Urothelium cell line (cell line): ENCODE measurements at places on chromosomes 11 and 22.
A peak's percentile ranks its signal among the peaks of the same experiment; 100 is the strongest.

GRCh38 chr11:121892863-121893262 lies 223.2 kb downstream of the BLID start:
- no peak for DNase-seq

- DNase-seq, result no peak
These were observed 61.7 kb downstream of the FBXO7 start for GRCh38 chr22:32536352-32536751.

GRCh38 chr11:106763501-106763900 lies 254.8 kb downstream of the GUCY1A2 start:
- DNase-seq, result no peak

- no peak for DNase-seq
These were observed 9.2 kb downstream of the LRRC74B start for GRCh38 chr22:21054714-21055563.

DNA sequence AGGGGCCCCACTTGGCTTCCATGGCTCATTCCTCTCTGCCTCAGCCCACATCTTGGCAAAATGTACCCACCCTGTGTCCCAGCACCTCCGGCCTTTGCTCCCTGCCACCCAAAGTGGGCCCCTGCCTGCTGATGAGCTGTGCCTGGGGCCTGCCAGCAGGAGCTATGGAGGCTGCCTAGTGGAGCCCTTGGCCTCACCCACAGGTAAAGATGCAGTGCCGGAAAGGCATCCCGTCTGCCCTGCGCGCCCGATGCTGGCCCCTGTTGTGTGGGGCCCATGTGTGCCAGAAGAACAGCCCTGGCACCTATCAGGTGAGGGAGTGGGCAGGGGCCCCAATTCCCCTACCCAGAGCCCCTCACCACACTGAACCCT lies 1.3 kb downstream of the TBC1D10C start:
- DNase-seq, result no peak

- no peak for DNase-seq
These were observed 28.6 kb upstream of the APOL5 start for GRCh38 chr22:35688913-35689675.

DNA sequence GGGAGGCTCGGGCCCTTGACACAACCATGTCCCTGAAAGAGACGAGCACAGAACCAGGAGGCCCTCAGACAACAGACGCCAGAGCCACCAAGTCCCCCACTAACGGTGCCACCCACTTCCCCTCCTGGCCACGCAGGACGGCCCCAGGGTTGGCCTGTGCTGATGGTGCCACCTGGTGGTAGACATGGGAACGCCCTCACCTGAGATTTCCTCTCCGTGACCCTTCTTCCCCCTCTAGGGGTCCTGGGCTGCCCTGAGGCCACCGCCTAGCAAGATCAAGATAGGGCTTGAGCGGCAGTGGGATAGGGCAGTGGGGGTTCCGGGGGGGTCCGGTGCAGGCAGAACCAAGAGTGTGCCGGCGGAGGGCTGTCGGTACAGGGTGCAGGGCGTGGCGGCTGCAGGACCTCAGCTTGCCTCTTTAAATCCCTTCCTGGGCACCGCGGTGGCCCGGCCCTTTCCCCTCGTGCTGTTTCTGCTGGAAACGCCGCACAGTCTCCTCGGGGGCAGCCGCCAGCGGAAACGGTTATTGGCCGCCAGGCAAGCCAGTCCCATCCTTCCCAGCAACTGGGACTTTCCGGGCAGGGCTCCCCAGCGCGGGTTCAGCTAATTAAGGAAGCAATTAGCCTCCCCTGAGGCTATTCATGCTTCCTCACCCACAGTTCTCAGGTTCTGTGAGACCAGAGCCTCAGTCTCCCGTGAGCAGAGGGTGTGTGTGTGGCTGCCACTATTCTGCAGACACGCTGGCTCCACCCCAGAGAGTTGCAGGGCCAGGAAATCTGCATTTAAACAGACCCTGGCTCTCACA lies 5.5 kb upstream of the NFAM1 start:
- DNase-seq, result peak; percentile 84

- DNase-seq, result no peak
These were observed 78.8 kb downstream of the LIF start for GRCh38 chr22:30167734-30168133.

GRCh38 chr11:113949891-113950290 lies 25.0 kb upstream of the HTR3A start:
- DNase-seq, result no peak

DNA sequence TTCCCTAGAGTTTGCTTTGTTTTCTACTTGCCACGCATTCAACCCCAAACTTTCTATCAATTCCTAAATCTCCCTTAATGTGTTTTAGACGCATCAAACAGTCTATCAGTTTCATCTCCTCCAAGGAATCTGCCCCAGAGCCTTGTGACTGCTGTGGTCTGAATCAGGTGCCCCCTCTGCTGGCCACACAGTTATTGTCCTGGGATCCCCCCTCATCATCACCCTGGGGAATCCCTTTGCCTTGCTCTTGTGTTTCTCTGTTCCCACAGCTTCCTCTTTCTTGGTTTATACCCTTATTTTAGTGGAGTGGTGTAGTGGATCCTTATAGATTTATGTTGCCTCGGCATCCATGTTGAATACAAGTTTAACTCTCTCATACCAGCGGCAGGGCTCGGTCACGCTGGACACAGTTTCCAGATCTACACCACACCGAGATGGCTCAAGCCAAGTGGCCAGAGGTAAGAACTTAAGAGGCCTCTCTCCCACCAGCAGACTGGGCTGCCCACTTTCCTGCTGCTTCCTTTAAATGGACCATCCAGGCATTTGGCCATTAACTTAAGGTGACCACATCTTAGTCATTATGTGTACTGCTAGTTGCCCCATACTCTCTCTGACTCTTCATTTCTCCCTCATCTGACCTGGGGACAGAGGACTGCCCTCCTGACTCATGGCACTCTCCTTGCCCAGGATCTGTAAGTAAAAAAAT lies 8.2 kb downstream of the UPB1 start:
- DNase-seq, result peak; percentile 84

DNA sequence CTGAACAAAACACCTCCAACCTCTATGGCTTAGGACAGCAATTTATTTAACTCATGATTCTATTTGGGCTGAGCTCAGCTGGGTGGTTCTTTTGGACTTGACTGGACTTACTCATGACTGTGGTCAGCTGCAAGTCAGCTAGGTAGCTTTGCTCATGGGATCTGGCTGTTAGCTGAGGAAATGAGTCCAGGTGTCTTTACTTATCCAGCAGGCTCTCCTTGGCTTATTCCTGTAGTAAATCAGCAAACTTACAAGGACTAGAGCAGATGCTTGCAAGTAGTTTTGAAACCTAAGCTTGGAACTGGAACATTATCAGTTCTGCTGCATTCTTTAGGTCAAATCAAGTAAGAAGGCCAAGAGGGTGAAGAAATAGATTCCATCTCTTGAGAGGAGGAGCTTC lies 8.0 kb upstream of the HIKESHI start:
- no peak for DNase-seq

GRCh38 chr11:129999407-129999806 lies 3.2 kb downstream of the PRDM10 start:
- DNase-seq, result no peak

GRCh38 chr11:134098566-134099184 lies 29.8 kb downstream of the JAM3 start:
- no peak for DNase-seq

- DNase-seq, result no peak
These were observed 20.2 kb downstream of the NF2 start for GRCh38 chr22:29623553-29624169.

DNA sequence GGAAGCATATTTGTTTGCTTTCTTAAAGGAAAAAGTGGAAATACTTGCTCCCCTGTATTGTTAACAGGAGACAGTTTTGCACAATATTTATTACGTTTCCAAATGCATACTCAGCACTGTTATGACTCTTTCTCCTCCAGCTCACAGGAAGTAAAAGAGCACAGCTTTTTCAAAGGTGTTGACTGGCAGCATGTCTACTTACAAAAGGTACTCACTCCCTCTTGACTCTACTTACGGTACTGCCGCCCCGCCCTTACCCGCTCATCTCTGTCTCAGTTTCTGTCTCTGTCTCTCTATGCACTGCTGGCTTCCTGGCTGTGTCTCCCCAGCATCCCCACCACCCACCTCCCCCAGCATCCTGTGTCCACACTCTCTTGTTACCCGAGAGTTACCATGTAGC lies 32.2 kb upstream of the MYO18B start:
- DNase-seq, result no peak

- no peak for DNase-seq
These were observed 30.3 kb downstream of the CNTF start for GRCh38 chr11:58652726-58653280.

- peak; percentile 9 for DNase-seq
These were observed 1060.7 kb downstream of the FAM181B start for GRCh38 chr11:81673001-81673400.

GRCh38 chr11:116535994-116536393 lies 236.8 kb downstream of the BUD13 start:
- no peak for DNase-seq

GRCh38 chr11:75924966-75925784 lies 110.2 kb downstream of the UVRAG start:
- DNase-seq, result no peak

GRCh38 chr22:44941207-44941606 lies 68.6 kb downstream of the PHF21B start:
- no peak for DNase-seq

DNA sequence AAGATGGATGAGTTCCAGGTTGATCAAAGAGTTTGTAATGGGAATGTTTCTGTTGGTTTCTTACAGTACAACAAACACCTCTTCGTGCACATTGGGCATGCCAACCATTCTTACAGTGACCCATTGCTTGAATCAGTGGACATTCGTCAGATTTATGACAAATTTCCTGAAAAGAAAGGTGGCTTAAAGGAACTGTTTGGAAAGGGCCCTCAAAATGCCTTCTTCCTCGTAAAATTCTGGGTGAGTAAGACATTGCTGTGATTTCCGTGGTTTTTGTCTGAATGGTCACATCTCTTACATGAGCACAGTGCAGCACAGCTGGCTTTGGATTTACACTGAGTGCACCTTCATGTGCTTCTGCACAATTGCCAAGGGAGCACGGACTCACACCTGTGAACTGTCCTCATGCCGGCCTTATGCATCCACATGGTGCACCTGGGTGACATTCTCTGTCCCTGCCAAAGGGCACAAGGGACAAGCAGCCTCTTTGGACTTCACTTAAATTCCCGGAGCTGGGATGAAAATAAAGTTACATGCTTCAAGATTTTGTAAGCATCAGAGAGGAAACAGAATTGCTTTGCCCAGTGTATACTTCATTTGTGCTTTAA lies 107.1 kb upstream of the RASSF10 start:
- DNase-seq, result no peak

DNA sequence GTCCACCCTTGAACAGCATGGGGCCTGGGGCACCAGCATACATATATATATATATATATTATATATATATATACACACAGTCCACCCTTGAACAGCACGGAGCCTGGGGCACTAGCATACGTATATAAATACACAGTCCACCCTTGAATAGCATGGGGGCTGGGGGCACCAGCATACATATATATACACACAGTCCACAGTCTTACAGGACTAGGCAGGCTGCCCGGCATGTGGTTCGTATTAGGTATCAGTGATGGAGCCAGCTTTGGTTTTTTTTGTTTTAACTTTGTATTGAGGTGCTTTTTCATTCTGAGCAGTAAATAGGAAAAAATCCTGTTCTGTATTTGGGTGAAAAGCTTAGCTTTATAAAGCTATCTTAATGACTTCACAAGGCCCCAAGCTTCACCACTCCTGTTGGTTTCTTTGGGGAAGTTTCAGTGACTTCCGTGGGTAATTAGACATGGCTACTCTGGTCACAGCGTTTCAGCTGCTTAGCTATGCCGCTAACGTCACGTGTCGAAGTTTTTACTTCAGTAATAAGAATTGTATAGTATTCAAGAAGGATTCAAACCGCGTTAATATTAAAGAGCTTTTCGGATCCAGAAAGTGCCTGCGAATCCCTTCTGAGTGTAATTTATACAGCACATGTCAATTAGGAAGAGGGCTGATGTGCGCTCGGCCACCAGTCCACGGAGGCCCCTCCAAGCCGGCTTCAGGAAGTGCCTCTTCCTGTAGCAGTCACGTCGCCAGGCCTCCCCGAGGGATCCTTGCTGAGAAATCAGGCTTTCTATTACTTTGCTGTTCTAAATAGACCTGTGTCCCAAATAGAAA lies 179.7 kb downstream of the TBC1D22A start:
- DNase-seq, result no peak

- DNase-seq, result no peak
These were observed 23.7 kb upstream of the CTR9 start for GRCh38 chr11:10727146-10727851.

DNA sequence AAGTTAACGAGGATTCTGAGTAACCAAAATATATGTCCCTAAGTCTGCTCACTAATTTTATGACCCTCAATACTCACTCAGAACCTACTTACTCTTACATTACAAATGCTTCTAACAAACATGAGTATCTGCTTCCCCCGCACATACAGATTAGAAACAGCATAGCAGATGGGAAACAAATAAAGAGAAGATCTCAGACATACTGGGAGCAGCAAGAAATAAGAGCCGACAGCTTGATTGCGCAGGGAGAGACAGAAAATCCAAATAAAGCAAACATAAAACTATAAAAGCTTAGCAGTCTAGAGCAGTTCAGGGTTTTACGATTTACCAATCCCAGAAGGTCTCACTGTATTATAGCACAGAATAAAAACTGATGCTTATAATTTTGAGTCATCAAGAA lies 89.1 kb upstream of the DBX1 start:
- DNase-seq, result no peak

- DNase-seq, result no peak
These were observed 426.4 kb downstream of the AASDHPPT start for GRCh38 chr11:106503901-106504300.

DNA sequence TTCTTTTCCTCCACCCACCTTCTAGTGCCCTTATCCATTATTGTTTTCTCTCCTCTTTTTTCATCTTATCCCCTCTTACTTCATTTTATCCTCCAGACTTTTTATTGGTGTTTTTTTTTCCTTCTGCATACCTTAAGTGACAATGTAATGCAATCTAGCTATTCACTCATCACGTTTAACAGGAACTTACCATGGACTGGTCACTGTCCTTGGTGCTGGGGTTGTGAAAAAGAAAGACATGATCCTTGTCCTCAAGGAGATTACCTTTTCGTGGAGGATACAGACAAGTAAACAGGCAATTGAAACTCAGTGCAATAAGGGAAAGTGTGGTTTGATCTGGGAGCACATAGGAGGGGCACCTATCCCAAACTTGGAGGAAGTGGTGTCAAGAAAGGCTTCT lies 20.7 kb downstream of the SYT9 start:
- DNase-seq, result no peak

DNA sequence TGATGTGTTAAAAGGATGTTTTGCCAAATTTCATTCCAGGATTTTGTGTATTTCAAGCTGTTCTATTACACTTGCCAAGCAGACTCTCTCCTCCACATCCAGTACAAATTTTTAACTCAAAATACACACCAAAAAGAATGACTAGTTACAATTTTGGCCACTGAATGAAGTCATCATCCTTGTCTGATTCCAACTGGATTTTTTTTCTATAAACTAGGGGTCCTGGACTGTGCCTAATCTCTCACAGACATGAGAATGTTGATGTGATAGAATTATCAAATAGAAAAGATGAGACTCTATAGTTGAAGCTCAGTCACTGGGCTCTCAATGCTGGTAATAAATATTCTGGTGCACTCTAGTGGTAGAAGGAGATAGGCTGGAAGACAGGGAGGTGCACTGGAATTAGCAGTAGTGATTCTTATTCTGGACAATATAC lies 85.8 kb downstream of the FANCF start:
- peak; percentile 20 for DNase-seq

GRCh38 chr11:11722246-11722645 lies 100.4 kb upstream of the GALNT18 start:
- no peak for DNase-seq

- no peak for DNase-seq
These were observed 43.7 kb upstream of the SUSD2 start for GRCh38 chr22:24137595-24137994.
